ENCODE measurements at places on chromosomes 5 and 9.

DNA sequence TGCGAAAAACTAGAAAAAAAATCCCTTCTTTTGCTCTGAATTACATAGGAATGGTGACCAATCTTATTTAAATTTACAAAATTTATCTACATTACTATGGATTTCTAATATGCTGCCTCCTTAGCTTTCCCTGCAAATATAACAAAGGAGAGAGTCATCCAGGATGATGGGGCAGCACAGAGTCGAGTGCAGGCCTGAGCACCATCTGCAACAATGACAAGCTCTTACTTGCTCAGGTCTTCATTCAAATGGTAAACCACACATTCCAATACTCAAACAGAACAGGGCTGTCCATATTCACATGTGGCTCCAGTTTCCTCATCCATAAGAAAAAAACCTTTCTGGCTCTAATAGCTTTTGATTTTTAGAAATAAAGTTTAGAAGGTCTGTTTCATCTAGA is 33.5 kb upstream of the ZNF354B start:
- no peak for DNase-seq

- DNase-seq = no peak
Measured at GRCh38 chr9:90943341-90943740, 141.7 kb downstream of the SYK start.

- DNase-seq = no peak
Measured at GRCh38 chr5:55633574-55634208, 78.4 kb downstream of the SLC38A9 start.

GRCh38 chr5:159873680-159874079 is 42.6 kb upstream of the ADRA1B start:
- no peak for DNase-seq

DNA sequence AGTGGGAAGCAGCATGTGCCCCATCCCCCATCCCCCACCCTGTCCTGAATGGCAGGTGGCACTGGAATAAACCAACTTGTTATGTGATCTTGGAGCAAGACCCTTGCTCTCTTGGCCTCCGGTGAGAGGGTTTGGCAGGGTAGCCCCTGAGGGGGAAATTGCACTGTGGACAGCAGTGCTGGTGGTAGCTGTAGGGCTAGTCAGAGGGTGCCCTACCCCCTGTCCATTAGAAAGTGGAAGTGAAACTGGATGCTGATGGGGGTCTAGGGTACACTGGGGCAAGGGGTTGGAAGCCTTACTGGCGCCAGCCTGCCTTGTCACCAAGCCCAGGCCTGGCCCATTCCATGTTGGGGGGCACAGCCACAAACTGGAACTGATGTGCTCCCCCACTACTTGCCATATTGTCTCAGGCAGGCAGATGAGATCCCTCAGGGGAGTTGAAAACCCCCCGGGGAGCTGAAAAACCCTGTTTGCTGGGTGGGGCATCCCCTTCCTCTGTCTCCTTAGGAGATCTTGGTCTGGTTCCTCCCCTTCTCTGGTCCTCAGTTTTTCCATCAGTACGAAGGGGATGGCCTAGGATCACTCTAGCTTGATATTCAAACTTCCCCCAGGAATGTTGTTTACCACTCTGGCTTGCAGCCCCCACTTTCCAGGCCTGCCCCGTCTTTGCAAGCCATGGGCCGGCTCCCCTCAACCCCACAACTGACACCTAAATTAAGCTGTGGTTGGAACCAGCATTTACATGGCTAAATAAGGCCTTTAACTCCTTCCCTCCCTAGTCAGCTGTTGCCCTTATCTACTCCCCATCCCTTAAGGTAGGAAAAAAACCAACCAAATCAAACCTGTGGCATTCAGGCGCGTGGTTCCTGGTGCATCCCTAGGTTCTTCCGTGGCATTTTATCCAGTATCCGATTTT is 14.4 kb upstream of the SYNPO start:
- DNase-seq = no peak

GRCh38 chr9:99826579-99826978 is 4.9 kb downstream of the NR4A3 start:
- DNase-seq = no peak

DNA sequence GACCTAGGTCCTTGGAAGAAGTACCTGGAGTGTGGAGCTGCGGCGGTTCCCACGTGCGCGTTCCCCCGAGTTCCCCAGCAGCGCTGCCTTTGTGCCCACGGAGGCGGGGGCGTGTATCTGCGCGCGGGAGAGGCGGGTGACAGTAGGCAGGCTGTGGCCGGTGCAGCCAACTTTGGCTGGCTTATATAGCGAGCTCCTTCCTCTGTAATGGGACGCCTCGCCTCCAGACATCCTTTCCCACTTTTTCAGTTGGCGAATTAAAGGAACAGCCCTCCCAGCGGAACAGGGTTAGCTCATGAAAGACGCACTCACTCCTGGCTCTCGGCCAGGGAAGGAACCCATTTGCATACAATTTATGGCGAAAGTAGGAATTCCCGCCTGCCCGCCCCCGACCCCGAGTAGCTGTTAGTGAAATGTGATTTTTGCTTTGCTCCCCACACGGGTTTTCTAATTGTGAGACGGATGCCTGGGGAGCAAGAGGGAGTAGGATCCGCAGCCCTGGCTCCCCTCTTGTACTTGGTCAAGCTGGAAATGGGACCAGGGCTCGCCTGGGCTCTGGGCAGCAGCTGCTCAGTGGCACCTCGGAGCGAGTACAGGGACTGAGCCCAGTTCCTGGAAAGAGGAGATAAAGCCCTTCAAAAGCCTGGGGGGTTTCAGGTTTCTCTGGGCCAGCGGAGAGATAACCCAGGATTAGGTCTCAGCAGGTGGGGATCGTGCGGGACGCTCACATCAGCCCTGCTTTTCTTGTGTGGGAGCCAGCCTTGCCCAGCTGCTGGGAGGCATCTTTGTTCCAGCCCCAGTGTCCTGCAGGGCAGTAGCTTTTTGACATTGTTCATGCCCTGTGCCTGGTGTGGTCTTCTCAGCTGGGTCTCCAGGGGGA is at the start of gene TNC:
Gene TNC, minus strand, starts transcription at position 159 of the 880 bp plus-strand sequence. CDS start 27,139 bp downstream, outside the sequence.
- DNase-seq = no peak

DNA sequence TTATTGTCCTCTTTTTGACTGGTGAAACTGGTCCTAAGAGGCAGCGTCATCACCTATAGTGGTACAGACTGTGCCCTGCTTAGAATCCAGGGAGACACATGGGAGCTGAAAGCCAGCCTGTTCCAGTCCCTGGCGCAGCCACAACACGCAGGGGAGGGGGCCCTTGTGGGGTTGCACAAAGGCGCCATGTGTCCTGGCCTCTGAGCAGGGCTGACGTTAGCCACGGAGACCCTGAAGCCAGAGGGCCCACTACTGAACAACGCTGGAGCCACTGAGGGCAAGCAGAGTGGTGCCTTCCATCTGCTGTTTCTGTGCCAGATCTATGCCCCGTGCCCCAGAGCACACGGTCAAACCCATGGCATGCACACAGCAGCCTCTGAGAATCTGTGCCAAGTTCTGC is 147.3 kb downstream of the ACTL7B start:
- no peak for DNase-seq

DNA sequence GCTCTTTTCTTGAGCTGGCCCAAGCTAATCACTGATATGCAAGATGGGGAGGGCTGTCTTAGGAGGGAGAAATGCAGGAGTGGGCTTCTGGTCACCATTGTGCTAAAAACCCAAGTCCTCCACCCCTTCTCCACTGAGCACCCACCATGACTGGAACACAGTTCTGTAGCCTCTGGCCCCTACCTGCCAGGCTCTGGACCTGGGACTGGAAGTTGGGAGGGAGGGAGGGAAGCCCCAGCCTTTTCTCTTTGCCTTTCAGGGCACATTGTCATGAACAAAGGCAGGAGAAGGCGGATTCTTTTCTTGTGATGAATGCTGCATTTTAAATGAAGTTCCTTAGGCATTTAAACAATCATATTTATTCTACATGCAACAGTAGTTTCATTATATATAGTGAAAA is 559.1 kb upstream of the TRPC7 start:
- no peak for DNase-seq

GRCh38 chr5:144202726-144203125 is 32.1 kb downstream of the KCTD16 start:
- DNase-seq = no peak

- no peak for DNase-seq
Measured at GRCh38 chr9:107260437-107261081, 22.5 kb upstream of the RAD23B start.

- DNase-seq = no peak
Measured at GRCh38 chr5:54658010-54658409, 140.5 kb downstream of the SNX18 start.

- no peak for DNase-seq
Measured at GRCh38 chr5:103472830-103473229, 89.8 kb downstream of the NUDT12 start.

- DNase-seq = no peak
Measured at GRCh38 chr5:73743161-73743560, 117.2 kb downstream of the ARHGEF28 start.

DNA sequence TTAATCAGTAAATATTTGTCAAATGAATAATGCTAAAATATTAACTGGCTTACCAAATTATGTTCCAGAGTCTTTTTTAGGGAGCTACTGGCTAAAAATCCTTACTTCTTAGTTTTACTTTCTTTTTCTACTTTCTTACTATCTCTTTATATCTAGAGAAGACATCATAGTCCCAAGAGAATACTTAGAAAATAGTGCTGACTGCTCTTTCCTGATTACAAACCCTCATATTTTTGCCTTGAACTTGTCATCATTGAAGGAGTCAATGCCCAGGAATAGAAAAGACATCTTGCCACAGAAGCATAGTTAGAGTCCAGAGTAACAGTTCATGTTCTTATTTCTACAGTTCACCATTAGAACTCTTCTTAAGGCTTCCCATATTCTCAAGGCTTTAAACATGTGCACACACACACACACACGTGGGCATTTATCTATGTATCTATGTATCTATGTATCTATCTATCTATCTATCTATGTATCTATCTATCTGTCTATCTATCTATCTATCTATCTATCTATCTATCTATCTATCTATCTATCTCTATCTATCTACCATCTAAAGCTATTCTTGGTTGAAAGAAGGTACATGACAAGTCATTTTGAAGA is 654.3 kb downstream of the ANXA1 start:
- DNase-seq = no peak

DNA sequence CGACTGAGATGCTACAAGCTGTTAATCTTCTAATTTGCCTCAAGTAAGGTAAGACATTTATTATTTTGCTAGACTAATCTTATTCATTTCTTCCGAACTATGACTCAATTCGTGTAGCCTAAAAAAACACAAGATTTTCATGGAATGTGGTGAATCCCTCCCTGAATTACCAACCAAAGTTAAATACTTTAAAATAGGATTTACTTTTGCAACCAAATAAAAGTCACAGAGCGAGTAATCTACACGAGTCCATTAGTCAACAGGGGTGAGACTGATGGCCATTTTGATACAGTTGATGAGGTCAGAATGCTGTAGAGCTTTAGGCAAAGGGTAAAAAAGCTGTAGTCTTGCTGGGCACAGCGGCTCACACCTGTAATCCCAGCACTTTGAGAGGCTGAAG is 13.1 kb upstream of the BNC2 start:
- DNase-seq = no peak

- no peak for DNase-seq
Measured at GRCh38 chr9:92718086-92719001, 46.3 kb downstream of the BICD2 start.

- DNase-seq = no peak
Measured at GRCh38 chr5:172694541-172694940, 53.5 kb downstream of the NEURL1B start.

DNA sequence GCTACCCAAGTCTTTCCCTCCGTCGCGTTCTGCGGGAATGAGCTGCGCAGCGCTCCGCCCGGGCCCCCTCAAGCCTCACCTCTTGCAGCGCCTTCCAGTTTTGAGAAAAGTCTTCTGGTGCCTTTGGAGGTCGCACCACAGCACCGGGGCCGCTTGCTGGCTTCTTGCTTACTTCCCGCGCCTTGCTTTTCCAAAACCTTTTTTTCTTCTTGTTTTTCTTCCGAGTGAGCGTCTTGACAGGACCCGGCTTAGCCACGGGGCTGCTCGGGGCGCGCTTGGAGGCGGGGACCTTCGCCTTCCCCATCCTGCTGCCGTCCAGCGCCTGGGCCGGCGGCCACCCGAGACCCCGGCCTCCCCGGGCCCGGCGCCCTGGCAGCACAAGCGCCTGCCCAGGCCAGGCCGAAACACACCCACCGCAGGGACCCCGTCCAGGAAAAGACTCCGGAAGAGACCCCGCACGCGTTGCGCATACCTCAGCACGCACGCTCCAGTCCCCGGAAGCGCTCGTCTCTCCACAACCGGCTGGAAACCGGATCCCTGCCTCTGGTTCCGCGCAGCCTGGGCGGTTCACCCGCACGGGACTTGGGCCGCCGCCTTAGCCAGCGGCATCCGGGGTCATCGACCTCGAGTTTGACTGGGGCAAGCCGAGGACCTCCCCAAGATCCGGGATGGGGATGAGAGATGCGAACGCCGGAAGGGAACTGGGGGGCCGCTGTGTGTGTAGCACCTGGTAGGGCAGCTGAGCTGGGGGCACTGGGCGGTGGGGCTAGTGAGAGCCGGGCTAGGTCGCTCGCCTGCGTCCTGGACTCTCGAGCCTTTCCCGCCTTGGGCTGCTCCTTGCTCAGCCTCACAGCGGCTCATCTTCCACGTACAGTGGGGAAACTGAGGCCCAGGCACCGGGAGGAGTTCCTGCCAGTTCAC is at the start of gene REXO4:
Gene REXO4, minus strand, starts transcription at position 470 of the 921 bp plus-strand sequence. Its CDS starts 166 bp downstream, at position 304.
- peak; percentile 72 for DNase-seq

- DNase-seq = no peak
Measured at GRCh38 chr5:124398460-124398859, 348.0 kb downstream of the ZNF608 start.

GRCh38 chr5:149724884-149725283 is 5.2 kb upstream of the PPARGC1B start:
- no peak for DNase-seq

DNA sequence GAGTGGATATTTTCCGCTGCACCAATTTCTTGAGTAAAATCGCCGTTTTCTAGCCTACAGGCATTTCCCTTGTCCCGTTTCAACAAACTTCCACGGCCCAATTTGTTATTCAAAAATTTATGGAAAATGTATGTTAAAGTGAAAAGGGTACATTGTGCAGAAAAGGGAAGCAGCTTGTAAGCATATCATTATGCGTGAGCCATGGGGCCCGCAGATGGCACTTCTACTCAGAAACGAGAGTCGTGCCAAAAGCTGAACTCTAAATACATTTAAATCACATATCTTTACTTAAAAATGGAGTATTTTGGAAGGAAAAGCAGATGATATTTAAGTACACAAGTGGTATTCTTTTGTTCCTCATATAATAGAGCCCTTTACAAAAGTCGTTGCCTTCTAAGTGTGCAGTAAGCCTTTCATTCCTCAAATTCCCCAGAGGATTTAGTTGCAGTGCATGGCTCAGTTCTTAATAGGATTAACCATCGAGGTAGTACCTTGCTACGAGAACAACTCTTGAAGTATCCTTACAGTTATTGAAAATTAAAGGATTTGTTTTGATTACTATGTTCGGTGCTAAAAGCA is 1227.2 kb upstream of the WWC1 start:
- DNase-seq = no peak

GRCh38 chr9:107874591-107875369 is 385.2 kb upstream of the KLF4 start:
- no peak for DNase-seq

DNA sequence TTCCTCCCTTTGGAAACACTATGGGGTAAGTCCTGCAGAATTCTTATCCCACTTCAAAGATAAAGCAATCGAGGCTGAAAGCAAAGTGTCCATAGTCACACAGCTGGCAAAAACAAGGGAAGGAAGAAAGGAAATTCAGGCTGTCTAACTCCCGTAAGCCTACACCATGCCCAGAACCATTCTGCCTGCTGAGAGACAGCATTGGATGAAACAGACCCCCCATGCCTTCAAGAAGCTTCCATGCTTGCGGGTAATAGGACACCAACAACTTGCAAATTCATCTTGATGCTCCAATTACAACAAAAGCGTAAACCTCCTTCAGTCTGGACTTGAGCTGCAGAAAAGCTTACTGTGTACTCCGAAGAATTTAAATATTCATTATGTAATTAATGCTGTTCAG is 181.1 kb upstream of the WWC1 start:
- no peak for DNase-seq

Data from hematopoietic multipotent progenitor cell treated with erythropoietin and hydrocortisone succinate and interleukin-3 and kit ligand, for 17 days (in vitro differentiated cells).